Inflammatory macrophage treated with lipopolysaccharide for 1 hour (primary cell): ENCODE measurements at places on chromosomes 2 and 18.
A peak's percentile ranks its signal among the peaks of the same experiment; 100 is the strongest.

- DNase-seq = no peak
Observed at GRCh38 chr2:57954020-57954419, 92.6 kb upstream of the VRK2 start.

DNA sequence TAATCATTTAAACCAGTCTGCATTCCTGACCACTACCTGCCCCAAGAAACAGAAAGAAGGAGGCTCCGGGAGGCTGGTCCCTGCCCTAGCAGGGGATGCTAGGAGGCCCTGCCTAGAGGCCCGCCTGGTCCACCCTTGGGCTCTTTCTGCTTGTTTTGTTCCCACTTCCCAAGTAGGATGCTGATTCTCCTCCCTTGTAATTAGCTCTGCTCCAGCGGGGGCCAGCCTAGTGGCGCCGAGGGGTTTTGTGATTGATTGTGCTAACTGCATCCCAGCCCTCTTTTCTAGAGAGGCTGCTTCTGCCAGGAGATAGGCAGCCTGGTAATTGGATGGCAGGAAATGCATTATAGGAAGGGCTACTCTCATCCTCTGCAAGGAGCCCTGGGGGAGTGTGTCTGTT, 220.0 kb downstream of the LOXHD1 start:
- no peak for DNase-seq

- no peak for DNase-seq
Observed at GRCh38 chr2:138922973-138923563, 142.9 kb upstream of the NXPH2 start.

DNA sequence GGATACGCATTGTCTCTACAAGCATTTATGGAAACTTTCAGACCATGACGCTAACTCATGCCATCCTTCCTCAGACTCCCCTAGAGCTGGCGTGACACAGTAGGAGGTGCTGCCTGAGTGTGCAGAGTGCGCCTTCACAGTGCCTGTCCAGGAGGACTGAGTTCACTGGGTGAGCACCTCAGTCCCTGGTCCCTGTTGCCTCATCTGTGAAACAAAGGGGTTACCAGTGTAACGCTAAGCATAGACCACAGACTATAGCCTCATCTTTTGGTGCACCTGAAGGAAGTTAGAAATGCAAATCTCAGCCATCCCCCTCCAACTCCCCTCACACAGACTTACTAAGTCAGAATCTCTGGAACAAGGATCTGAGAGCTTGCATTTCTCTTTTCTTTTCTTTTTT, 142.8 kb downstream of the TMEM17 start:
- no peak for DNase-seq

DNA sequence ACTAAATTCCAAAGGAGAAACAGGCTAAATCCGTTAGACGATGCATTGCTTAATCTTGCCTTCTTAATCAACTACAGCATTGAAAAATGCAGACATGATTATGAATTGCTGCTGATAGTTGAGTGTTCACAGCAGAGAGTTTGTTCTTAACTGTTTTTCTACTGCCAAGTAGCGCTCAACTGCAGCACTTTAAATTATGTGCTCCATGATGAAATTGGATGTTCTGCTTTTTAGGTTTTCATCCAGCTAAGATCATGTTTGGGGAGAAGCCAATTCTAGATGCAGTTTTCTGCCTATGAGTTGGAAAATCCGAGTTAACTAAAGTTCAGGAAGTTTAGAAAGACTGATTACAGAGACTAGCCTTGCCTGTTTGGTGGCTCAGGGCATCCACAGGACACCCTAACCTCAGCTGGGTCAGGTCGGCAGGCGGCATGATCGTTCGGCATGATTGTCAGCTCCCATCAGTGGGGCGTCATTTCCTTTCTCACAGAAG, 119.4 kb upstream of the PIEZO2 start:
- DNase-seq = no peak

DNA sequence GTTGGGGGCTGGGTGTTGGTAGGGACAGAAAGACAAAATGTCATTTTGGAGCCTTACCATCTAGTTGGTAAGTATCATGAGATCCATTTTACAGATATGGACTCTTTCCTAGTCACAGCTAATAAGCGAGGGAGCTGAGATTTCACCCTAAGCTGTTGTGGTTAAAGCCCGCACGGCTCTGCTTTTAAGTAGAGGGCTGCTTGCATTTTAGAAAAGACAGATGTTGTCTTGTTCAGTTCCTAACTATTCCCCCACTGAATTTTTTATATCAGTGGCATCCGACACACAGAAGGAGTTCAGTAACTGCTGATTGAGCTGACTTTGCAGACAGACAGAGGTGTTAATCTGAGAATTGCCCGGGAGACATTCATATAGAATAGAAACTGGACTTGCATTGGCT, 3.7 kb downstream of the QPCT start:
- no peak for DNase-seq

GRCh38 chr2:202007983-202008354, 25.7 kb upstream of the FZD7 start:
- DNase-seq = no peak

GRCh38 chr2:96881349-96882195, 11.7 kb upstream of the SEMA4C start:
- no peak for DNase-seq

DNA sequence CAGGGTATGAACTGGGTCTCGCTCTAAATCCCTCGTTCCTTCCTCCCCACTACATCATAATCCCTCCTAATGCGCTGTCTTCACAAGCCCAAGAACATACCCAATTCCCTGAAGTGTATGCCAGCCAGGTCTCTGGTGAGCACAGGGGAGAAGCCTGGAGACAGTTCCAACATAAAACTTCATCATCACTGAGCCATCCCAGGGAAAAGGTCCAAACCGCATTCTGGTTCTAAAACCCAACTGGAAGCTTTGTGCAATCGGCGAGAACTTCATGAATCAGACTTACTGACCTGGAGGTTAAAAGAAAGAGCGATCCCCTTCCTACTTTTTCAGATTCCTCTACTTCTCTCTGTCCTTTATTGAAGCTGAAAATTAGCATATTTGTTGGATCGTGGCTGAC, 132.7 kb downstream of the ALPK2 start:
- no peak for DNase-seq

DNA sequence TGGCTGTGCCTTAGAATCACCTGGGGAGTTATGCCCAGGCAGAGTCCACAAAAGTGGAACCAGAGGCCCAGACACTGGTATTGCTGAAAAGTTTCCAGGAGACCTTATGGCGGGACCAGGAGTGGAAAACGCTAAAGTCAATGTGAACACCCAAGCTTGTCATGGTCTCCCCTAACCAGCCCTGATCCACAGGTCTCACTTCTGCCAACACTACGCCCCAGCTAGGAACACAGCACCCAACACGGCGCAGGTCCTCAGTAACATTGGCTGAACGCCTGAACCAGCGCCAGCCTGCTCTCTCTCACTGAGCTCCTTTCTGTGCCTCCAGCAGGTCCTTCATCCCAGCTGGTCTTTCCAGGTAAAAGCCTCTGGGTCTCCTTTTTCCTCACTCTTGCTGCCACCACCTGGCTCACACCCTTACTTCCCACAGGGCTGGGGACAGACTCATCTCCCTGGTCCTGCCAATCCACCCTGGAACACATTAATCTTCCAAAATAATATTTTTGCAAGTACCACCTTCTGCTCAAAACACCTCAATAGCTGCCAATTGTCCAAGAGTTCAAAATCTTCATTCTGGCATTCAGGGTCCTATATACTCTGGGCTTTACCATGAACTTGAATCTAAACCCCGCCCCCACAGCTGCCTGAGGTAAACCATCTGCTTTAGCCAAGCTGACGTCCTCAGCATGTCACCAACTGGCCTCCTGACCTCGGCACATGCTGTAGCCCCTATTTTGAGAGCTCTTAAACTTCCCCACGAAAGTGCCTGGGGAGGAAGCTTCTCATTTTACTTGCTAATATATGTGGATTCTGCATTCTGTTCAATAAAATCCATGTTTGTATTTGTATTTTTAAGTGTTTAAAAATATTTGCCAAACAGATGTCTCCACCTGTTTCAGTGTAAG, 34.6 kb downstream of the ADCY3 start:
- peak; percentile 56 for DNase-seq

GRCh38 chr2:200138391-200139124, 167.9 kb upstream of the SPATS2L start:
- no peak for DNase-seq

GRCh38 chr2:72115110-72116080, 32.3 kb downstream of the CYP26B1 start:
- DNase-seq = no peak

GRCh38 chr2:106841886-106842645, 43.9 kb downstream of the ST6GAL2 start:
- DNase-seq = no peak

GRCh38 chr2:197304556-197305011, 6.0 kb downstream of the ANKRD44 start:
- DNase-seq = no peak

- DNase-seq = no peak
Observed at GRCh38 chr2:120715353-120715752, 20.3 kb upstream of the GLI2 start.

- no peak for DNase-seq
Observed at GRCh38 chr2:183348492-183348891, 224.2 kb downstream of the NUP35 start.

- peak; percentile 9 for DNase-seq
Observed at GRCh38 chr2:23651187-23652080, 266.5 kb downstream of the KLHL29 start.

- DNase-seq = no peak
Observed at GRCh38 chr2:239307221-239307569, 93.6 kb downstream of the HDAC4 start.

DNA sequence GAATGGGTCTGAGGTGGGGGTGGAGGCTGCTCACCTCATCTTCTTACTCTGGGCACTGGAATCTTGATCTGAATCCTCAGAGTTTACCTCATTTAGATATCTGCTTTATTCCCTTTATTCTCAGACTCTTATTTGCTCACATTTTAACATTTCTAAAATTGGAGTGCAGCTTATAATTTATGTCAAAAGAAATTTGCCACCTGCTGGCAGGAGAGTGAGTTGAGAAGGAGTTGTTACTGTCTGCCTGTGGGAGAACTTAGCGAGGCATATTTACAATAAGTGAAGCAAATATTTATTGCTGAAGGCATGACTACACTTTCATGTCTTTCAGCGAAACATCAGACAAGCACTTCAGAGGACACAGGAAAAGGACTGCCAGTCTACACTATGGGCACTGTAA, 16.4 kb upstream of the KIAA2012 start:
- no peak for DNase-seq

- no peak for DNase-seq
Observed at GRCh38 chr2:214079032-214079431, 331.8 kb upstream of the VWC2L start.

DNA sequence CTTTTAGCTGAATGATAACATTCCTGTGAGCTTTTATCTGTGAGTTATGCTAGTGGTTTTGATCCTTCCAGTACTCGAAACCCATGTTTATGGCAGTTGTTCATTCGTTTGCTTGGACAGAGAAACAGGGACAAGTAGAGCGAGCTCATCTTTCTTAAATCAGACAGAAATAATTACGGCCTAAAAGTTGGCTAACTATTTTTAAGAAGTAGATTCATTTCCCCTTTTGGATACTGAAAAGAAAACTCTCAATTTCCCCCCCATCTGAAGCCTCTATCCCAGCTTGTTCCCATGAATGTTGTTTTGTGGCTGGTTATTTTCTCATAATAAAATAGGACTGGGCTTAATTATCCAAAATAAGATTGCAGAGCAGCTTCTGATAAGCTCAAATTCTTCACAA, 67.1 kb downstream of the ANTXR1 start:
- DNase-seq = no peak

- no peak for DNase-seq
Observed at GRCh38 chr2:230899786-230900185, 25.3 kb downstream of the GPR55 start.

DNA sequence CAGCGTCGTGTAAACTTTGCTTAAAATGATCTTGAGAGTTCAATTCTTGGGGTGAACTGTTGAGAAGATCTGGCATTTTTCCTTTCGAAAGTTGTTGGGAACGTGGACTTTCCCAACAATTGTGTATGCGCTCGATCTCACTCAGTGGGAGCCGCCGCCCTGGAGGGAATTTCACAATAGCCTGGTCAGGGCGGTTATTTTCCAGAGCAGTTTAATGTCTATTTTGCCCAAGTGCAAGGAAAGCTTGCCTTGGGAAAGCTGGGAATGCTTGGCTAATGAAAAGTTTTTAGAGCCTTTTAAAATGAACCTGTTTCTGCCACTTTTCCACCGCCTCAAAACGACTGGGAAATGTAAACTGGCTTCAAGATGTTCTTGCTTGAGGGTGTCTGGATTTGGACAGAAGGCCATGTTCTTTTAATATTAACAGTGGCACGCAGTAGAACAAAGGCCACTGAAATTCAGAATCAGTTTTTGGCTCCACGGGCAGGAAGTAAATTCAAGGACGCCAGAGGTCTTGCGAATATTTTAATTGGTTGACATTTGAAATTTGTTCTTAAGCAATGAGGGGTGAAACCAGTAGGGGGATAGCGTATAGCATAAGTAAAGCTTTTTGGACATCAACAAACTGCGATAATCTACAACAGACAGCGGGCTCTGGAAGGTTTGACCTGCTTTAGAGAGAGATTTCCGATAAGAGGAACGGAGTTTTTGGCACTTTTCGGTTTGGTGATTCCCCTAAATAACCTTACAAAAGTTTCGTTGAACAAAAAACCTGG, 1.2 kb downstream of the CFLAR start:
- DNase-seq = peak; percentile 81

DNA sequence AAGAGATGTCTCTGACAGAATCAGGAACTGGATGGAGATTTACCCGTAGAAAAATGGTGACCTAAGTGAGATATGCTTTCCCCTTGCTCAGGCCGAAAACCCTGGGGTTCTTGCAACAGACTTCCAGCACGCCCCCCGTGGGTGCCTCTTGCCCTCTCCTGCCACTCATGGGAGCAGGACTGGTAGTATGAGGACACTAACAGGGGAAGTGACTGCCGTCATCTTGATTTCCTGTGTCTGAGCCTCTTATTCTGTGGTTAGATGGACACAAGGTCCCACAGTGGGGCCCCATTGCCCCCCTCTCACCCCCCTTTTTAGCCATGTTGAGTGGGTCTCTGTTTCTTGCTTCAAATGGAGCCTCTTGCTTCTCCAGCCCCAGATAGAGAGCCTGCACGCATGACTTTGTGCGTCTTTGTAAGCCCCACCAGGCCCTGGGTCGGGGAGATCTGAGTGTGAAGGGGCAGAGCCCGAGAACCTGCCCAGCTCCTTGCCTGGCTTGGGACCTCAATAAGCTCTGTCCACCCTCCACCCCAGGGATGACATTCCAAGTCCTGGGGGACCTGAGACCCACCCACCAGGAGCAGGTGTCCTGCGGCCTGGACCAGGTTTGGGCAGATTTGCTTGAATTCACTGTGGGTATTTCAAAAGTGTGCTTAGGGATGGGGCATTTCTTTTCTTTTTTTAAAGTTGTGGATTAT, 12.6 kb downstream of the GNLY start:
- DNase-seq = peak; percentile 94

GRCh38 chr18:43125471-43125870, 10.0 kb upstream of the RIT2 start:
- no peak for DNase-seq

DNA sequence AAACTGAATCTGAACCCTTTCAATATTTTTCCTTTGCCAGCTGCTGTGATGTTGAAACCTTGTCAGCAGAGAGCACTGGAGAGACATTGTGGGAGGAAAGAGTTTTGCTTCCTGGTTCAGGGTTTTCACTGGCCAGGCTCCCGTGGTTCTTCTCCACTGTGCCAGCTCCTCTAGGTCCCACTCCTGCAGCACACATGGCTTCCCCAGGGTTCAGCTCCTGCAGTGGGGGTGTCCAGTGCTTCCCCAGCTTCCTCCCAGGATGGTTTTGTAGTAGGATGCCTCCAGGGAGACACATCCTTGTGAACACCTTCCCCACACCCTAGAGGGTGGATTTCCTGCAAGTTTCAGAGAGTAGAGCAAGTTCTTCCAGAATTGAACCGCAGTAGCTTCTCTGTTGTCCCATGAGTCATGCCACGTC, 24.0 kb upstream of the SULT1C3 start:
- DNase-seq = peak; percentile 9

- DNase-seq = no peak
Observed at GRCh38 chr2:105403783-105404698, 5.2 kb upstream of the FHL2 start.
